ENCODE measurements at places on chromosomes 4 and X. TPM values are rescaled to one million over a fixed set of nuclear protein-coding genes. Genes with fewer than 3 reads are reported as not detected.

Gene MCF2
- 0.13 TPM for total RNA-seq

Gene NWD2
- total RNA-seq: not detected

Gene FREM3
- 0.05 TPM for total RNA-seq

Gene DCAF8L1
- total RNA-seq: not detected

Gene ERCC6L
- total RNA-seq: 6.7 TPM

Gene NXF2B
- total RNA-seq: not detected

Gene TMPRSS11A
- not detected for total RNA-seq

Gene F8A2
- total RNA-seq: not detected

Gene FDCSP
- not detected for total RNA-seq

Gene ARMCX1
- 22.4 TPM for total RNA-seq

Gene C4orf36
- total RNA-seq: not detected

Gene PRRG1
- 28.3 TPM for total RNA-seq

Gene TRIML1
- total RNA-seq: not detected

Gene ABCB7
- total RNA-seq: 22.0 TPM

Gene TLR2
- total RNA-seq: 1.4 TPM

Gene MUC7
- not detected for total RNA-seq

GRCh38 chr4:55554453-55555030 is 7.8 kb upstream of the CLOCK start:
- no peaks in the 10 kb centered on the region for H3K36me3 ChIP-seq
- no peaks in the 10 kb centered on the region for H3K4me1 ChIP-seq

GRCh38 chrX:53544936-53545335 is 110.8 kb upstream of the HSD17B10 start:
- H3K4me3 ChIP-seq: no peak overlapping the region
- H3K27ac ChIP-seq: no peak overlapping the region
- DNase-seq: no peak
- H3K27me3 ChIP-seq: no peaks in the 10 kb centered on the region
- peaks cover 47% of the 10 kb centered on the region for H3K36me3 ChIP-seq

- H3K27me3 ChIP-seq: no peaks in the 10 kb centered on the region
- H3K27ac ChIP-seq: no peak overlapping the region
- H3K36me3 ChIP-seq: no peaks in the 10 kb centered on the region
- no peaks in the 10 kb centered on the region for H3K4me1 ChIP-seq
- H3K4me3 ChIP-seq: no peak overlapping the region
Measured at GRCh38 chr4:142222127-142222526, 585.7 kb downstream of the IL15 start.

DNA sequence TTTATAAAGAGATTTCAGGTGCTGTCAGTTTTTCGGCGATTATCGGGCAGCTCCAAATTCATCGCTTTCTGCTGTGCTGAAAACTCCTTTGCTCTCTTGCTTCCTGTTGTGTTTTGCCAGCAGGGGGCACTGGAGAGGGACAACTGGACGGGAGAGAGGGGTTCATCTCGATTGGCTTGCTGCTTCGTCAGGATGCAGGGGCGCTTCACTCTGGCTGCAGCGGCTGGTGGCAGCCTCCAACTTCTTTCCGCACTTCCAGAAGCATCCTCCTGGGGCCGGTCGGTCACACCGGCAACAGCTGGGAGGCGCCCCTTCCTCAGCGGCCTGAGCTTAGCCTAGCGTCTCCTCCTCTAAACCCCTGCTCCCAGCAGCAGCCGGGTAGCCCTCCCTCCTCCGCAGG is 29.5 kb downstream of the MSL3 start:
- peak; percentile 49 for DNase-seq
- H3K36me3 ChIP-seq: no peaks in the 10 kb centered on the region
- no peak overlapping the region for H3K27ac ChIP-seq
- no peaks in the 10 kb centered on the region for H3K4me1 ChIP-seq
- H3K4me3 ChIP-seq: no peak overlapping the region

DNA sequence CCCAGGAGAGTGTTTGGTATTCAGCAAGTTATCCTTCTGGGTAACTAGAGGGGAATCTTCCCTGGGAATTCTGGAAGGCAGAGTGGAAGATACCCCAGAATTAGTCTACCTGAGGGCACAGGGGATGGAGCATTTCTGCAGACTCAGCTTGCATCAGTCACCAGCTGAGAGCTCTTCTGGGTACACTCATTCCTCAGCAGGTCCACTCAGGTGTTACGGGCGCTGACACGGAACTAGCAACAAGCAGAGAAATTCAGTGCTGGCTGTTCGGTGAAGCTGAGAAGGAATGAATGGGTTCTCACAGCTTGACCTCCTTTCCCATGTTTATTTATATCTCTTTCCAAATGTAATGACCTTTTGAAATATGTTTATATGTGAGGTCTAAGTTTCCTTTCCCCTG is 106.0 kb upstream of the PNPLA4 start:
- no peaks in the 10 kb centered on the region for H3K36me3 ChIP-seq
- H3K27me3 ChIP-seq: no peaks in the 10 kb centered on the region
- no peak overlapping the region for H3K27ac ChIP-seq
- H3K4me3 ChIP-seq: no peak overlapping the region
- no peaks in the 10 kb centered on the region for H3K4me1 ChIP-seq

- no peaks in the 10 kb centered on the region for H3K27me3 ChIP-seq
- H3K4me1 ChIP-seq: no peaks in the 10 kb centered on the region
- no peak for DNase-seq
- no peak overlapping the region for H3K27ac ChIP-seq
- H3K4me3 ChIP-seq: no peak overlapping the region
- H3K36me3 ChIP-seq: no peaks in the 10 kb centered on the region
Measured at GRCh38 chr4:188437535-188437934, 298.3 kb downstream of the TRIML1 start.

GRCh38 chr4:97548186-97548585 is 595.1 kb downstream of the STPG2 start:
- no peaks in the 10 kb centered on the region for H3K4me1 ChIP-seq
- no peak overlapping the region for H3K27ac ChIP-seq
- H3K4me3 ChIP-seq: no peak overlapping the region
- H3K27me3 ChIP-seq: no peaks in the 10 kb centered on the region

DNA sequence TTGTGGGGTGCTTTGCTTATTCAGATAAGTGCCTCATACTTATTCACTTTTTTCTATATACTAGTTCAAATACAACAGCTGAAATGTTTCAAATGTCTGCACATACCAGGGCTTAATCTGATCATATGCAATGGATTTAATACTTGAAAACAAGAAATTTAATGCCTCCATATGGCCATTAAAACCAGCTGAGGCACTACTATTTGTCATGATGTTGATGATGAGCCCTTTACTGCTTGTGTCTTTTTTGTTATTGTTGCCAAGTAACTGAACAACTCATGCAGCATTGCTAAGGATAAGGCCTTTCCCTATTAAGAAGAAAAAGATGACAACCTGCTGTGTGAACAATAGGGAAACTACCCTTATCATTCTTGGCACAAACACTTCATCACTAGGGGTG is 52.5 kb downstream of the MAGEB10 start:
- DNase-seq: no peak
- H3K36me3 ChIP-seq: no peaks in the 10 kb centered on the region
- H3K27ac ChIP-seq: no peak overlapping the region
- H3K4me3 ChIP-seq: no peak overlapping the region

- no peak overlapping the region for H3K27ac ChIP-seq
- H3K4me1 ChIP-seq: peaks cover 6% of the 10 kb centered on the region
- H3K4me3 ChIP-seq: no peak overlapping the region
- H3K27me3 ChIP-seq: no peaks in the 10 kb centered on the region
Measured at GRCh38 chr4:86558797-86559196, 35.3 kb upstream of the PTPN13 start.

- H3K4me1 ChIP-seq: no peaks in the 10 kb centered on the region
- H3K4me3 ChIP-seq: no peak overlapping the region
- H3K36me3 ChIP-seq: no peaks in the 10 kb centered on the region
- DNase-seq: no peak
Measured at GRCh38 chr4:179182741-179183140, 1740.5 kb upstream of the AGA start.

DNA sequence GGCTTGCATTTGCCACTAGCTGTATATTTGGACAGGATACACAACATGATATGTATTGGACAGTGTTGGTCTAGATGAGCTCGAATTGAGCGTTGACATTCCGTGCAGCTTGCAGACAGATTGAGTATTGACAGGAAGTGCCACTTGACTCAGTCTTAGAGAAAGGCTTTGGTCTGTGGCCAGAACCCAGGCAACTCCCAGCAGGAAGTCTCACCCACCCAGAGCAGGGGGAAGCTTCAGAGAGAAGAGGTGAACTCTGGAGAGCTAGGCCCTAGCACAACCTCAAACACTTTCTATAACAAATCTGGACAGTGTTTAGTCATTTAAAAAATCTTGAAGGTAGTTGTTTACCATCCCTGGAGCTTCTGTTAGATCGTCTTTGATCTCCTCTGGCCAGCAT is 280.5 kb downstream of the FBXW7 start:
- no peaks in the 10 kb centered on the region for H3K27me3 ChIP-seq
- no peaks in the 10 kb centered on the region for H3K36me3 ChIP-seq
- H3K27ac ChIP-seq: peak overlapping the region; percentile 40
- peak; percentile 83 for DNase-seq
- peaks cover 47% of the 10 kb centered on the region for H3K4me1 ChIP-seq

DNA sequence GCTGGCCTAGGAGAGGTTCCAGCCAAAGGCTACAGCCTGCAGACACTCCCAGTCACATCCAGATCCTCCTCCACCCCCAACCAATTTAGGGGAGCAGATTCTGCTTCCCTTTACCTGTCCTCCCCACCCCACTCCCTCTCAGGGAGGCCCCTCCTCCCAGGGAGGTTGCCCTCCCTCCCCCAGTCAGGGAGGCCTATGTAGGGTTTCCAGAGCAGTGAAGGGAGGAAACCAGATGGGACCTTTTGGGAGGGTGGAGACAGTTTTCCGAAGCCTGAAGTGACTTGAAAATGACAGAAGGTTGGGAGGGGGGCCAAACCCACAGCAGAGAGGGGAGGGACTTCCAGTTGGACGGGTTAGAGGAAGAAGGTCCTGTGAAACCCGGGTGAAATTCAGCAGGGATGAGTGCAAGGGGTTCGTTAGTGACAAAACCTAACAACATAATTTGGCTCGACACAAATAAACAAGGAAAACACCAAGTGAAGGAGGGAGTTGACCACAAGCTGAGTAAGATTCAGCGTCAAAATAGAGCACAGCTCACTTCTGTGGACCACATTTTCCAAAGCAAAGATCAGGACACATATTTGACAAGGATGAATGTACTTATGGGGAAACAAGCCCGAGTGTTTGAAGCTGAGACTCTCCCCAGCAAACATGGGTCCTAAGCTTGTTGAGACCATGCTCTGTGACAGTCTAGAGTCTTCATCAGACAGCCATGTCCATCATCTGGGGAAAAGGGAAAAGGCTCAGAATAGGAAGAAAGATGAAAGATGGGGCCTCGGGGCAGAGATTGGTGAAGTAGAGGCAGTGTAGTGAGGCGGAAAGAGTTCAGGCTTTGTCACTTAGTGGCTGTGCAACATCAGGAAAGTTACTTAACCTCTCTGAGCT is 46.4 kb downstream of the PRPS1 start:
- no peak for DNase-seq
- no peaks in the 10 kb centered on the region for H3K36me3 ChIP-seq
- H3K4me1 ChIP-seq: peaks cover 25% of the 10 kb centered on the region
- H3K27ac ChIP-seq: peak overlapping the region; percentile 74
- no peak overlapping the region for H3K4me3 ChIP-seq
- H3K27me3 ChIP-seq: no peaks in the 10 kb centered on the region

DNA sequence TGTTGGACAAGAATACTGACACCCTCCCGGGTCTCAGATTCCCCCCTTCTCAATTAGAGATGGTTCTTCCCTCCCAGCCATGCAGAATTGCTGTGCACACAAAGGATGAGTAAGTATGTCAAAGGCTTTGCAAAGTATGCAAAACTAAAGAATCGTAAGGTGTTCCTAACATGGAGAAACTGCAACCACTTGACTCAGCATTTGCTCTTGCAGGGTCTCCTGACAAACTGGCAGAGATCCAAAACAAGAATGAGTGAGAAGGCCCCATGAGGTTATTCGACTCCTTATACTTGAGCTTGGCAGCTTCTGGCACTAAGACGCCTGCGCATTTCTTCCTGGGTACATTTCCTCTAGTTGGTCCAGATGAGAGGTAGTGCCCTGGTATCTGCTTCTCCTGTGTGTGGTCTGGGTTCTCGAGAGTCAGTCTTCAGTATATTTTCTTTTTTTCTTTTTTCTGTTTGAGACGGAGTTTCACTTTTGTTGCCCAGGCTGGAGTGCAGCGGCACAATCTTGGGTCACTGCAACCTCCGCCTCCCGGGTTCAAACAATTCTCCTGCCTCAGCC is 8.2 kb downstream of the FAM184B start:
- H3K36me3 ChIP-seq: no peaks in the 10 kb centered on the region
- H3K27me3 ChIP-seq: no peaks in the 10 kb centered on the region
- no peak for DNase-seq
- H3K4me1 ChIP-seq: no peaks in the 10 kb centered on the region
- H3K27ac ChIP-seq: no peak overlapping the region
- H3K4me3 ChIP-seq: no peak overlapping the region

DNA sequence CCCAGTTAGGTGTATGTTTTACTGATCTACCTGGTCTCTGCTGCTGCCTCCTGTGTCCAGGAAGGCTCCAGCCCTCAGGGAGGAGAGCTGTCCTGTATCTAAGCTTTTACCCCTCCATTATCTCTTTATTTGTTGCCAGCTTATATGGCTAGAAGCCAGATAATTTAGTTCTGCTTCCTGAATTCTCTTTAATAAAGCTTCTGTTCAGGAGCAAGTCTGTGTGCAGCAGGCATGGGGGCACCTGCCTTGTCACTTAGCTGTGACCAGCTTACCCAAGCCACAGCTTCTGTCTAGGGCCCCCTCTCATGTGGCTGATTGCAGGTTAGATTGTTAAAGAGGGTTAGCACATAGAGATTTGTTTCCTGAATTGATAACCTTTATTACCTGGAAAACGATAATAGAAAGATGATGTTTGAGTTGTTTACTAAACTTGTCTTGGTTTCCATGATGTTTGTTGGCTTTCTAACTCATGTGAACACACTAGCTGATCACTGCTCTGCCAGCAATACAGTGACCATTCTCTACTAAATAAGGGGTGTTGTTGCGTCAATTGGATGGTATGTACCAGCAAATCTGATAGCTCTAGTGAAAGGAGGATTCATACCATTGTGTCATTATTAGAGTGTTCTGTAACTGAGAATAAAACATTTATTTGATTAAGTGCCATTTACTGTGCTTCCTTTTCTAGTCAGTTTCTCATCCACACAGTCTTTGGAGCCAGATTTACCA is 189.8 kb upstream of the ANK2 start:
- H3K27ac ChIP-seq: no peak overlapping the region
- no peaks in the 10 kb centered on the region for H3K36me3 ChIP-seq
- H3K4me1 ChIP-seq: no peaks in the 10 kb centered on the region
- no peak overlapping the region for H3K4me3 ChIP-seq
- DNase-seq: no peak

DNA sequence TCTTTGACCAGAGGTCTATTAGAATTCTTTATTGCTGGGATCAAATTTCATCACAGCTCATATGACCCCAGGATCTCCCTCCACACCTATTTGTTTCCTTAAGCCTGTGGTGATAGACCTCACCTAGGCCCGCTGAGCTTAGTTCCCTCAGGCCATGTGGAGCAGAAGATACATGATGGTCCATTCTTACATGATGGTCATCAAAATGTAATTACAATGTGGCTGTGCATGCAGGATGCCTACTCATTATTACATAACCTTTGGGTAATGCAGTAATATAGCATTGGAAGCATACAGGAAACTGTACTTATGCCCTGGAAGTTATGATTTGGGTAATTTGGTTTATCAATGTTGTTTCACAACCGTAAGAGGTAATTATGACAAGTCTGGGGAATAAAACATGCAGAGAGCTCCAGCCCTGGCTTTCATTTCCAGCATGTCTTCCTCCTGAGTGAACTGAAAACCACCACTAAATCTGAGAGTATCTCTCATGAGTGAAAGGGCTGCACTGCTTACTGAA is 67.0 kb upstream of the AGA start:
- no peak overlapping the region for H3K4me3 ChIP-seq
- H3K4me1 ChIP-seq: no peaks in the 10 kb centered on the region
- no peaks in the 10 kb centered on the region for H3K36me3 ChIP-seq
- H3K27me3 ChIP-seq: no peaks in the 10 kb centered on the region
